Activated gamma-delta T cell treated with Interleukin-2 at 50 U/mL for 16 hours (primary cell): ENCODE measurements at places on chromosomes 12 and 14.

GRCh38 chr12:89845366-89845765, 136.7 kb upstream of the ATP2B1 start:
- DNase-seq, result no peak

DNA sequence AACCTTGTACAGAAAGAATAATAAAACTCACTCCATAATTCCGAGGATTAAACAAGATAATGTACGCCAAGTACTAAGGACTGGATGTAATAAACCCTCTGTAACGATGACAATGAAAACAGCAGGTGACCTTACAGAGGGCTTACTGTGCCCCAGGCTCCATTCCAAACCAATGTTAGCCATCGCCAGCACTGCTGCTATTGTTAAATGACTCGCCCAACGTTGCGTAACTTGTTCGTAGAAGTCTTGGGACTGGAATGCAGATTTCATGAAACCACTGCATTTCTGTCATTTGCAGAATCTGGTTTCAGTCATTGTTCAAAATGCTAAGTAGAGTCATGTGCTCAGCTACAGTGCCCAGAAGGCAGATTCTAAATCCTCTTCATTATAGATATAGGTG, 728 bp upstream of the STON2 start:
- no peak for DNase-seq

GRCh38 chr12:78418919-78419318, 445.7 kb upstream of the SYT1 start:
- DNase-seq, result no peak

DNA sequence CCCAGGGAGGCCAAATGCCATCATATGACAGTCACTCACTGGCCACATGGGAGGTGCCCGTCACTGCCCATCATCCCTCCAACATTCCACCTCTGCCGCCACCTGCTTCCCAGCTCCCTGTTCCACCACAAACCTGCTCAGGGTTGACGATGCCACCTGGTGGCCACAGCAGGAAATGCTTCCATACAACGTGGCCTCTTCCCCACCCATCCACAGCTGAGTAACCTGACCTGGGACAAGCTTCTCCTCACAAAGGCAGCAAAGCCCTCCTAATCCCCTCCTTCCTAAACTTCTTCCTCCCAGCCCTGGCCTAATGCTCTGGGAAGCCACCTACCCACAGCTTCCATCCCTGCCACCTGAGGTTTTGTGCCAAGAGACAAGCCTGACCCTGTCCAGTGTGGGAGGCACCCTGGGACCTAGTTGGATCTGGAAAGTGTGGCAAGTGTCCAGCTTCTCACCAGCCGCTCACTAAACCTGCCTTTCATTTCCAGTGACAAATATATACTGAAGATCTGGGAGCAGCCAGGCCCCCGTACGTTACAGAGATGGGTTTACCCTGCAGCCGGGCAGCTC, 4.3 kb downstream of the DEGS2 start:
- no peak for DNase-seq

DNA sequence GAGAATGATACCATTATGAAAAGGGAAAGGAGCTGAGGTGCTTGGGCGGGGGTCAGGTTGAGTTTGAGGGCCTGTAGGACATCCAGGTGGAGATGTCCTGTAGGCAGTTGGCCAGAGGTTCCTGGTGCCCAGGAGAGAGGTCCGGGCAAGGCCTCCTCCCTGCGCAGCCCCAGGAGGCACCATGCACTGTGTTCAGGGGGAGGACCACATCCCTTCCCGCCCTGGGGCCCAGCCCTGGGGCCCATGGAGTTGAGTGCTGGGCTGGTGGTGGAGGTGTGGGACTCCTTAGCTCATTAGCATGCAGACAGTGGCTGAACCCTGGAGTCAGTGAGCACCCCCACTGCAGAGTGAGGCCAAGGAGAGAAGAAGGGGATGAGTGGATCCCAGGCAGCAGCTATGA, 5.7 kb upstream of the FAIM2 start:
- DNase-seq, result no peak

DNA sequence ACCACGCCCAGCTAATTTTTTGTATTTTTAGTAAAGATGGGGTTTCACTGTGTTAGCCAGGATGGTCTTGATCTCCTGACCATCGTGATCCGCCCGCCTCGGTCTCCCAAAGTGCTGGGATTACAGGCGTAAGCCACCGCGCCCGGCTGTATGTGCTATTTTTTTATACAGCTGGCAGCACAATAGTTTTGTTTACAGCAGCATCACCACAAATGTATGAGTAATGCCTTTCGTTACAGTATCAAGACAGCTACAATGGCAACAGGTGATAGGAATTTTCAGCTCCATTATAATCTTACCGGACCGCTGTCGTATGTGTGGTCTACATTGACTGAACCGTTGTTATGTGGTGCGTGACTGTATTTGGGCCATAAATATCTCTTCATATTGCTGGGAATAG, 11.6 kb upstream of the MDM2 start:
- DNase-seq, result no peak

GRCh38 chr14:53260286-53260685, 107.2 kb upstream of the DDHD1 start:
- DNase-seq, result no peak

DNA sequence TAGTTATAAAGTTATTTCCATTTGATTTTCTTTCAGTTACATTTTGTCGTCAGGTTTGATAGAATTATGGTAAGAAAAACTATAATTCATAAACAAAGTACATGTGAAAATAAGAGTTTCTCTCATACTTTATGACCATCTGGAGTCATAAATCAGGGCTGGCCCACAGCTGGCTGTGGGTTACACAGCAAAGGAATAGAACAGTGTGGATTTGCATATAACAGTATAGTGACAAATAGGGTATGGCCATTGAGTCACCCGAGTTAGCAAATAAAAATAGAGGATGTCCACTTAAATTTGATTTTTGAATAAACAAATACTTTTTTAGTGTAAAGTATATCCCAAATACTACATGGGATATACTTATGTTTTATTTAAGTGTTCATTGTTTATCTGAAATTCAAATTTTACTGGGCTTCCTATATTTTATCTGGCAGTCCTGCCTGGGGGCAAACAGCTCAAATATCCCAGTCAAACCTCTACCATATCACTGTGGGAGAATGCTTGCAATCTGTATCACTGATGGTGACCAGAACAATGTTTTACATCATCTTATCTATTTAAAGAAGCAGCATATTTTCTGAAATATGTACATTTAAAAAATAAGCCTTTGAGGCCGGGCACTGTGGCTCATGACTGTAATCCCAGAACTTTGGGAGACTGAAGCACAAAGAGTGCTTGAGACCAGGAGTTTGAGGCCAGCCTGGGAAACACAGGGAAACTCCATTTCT, 65.5 kb downstream of the KSR2 start:
- no peak for DNase-seq

DNA sequence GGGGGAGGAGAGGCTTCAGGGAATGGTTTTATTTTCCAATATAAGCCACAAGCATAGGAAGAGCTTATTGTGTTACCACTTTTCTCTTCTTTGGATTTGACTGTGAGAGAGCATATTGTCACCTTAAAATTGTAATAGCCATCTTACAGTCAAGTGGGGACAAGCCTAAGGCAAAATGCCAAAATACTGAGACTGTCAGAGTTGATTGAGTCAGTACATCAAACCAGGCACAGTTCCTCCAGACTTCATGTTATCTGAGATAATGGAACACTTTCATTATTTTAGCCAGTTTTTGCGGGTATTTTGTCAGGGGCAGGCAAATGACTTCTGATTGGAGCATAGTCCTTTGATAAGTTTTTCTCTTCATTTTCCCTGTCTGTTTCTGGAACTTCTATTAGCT, 19.5 kb upstream of the NUBPL start:
- DNase-seq, result no peak

DNA sequence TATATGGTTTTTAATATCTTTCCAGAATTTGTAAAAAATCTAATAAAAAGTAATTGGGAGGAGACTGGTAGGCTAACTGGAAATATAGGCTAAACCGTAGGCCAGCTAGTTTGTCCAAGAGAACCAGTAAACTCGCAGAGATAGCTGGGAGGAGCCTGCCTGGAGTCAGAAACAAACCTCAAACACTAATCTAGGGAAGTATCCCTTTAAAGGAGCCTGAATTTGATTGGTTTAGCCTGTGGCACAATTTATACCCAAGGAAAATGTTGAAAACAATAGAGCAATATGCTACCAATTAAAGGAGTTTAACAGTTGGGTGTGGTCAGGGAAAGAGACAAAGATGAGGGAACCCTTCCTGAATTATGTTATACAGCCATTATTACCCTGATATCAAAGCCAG, 109.6 kb downstream of the EML5 start:
- DNase-seq, result no peak

- no peak for DNase-seq
Observed at GRCh38 chr12:64180951-64181350, 41.1 kb downstream of the KICS2 start.
